ENCODE measurements at places on chromosomes 6 and 20.

DNA sequence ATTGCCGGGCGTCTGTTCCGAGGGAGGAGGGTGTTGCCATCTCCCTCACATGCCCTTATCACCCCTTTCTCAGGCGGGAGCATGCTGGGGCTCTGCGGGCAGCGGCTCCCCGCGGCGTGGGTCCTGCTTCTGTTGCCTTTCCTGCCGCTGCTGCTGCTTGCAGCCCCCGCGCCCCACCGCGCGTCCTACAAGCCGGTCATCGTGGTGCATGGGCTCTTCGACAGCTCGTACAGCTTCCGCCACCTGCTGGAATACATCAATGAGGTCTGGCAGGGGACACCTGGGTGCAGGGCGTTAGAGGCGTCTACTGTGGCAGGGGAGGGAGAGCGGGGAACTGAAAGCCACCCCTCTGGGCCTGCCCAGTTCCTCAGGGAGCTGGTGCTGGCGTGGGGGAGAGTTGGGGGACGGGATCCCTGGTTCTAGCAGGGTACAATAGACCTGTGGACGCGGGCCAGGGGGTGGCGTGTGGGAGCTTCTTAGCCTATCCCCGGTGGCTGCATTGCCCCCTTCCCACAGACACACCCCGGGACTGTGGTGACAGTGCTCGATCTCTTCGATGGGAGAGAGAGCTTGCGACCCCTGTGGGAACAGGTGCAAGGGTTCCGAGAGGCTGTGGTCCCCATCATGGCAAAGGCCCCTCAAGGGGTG is 697 bp downstream of the PPT2 start:
- no peak for DNase-seq
- peaks cover 44% of the 10 kb centered on the region for H3K36me3 ChIP-seq
- peak overlapping the region; percentile 89 for H3K27ac ChIP-seq
- H3K4me3 ChIP-seq, result peak overlapping the region; percentile 60

- no peaks in the 10 kb centered on the region for H3K36me3 ChIP-seq
- H3K27me3 ChIP-seq, result no peaks in the 10 kb centered on the region
- H3K27ac ChIP-seq, result no peak overlapping the region
- H3K4me3 ChIP-seq, result no peak overlapping the region
Observed at GRCh38 chr6:30157581-30157980, 3.4 kb downstream of the TRIM10 start.

- no peak for DNase-seq
- no peaks in the 10 kb centered on the region for H3K27me3 ChIP-seq
- no peak overlapping the region for H3K4me3 ChIP-seq
- no peak overlapping the region for H3K27ac ChIP-seq
- no peaks in the 10 kb centered on the region for H3K36me3 ChIP-seq
Observed at GRCh38 chr20:20188647-20189046, 136.3 kb downstream of the CFAP61 start.

GRCh38 chr20:58670102-58670501 is 19.0 kb downstream of the STX16 start:
- peaks cover 7% of the 10 kb centered on the region for H3K4me1 ChIP-seq
- no peak overlapping the region for H3K4me3 ChIP-seq
- no peaks in the 10 kb centered on the region for H3K27me3 ChIP-seq
